Upper lobe of left lung (tissue), 6 donors: ENCODE measurements at places on chromosomes 1 and 21. TPM values are rescaled to one million over a fixed set of nuclear protein-coding genes. Genes with fewer than 3 reads are reported as not detected.

The BRINP3 gene
- 1.0 TPM for total RNA-seq

The LRRC3 gene
- 11.5 TPM for total RNA-seq

The PRAMEF12 gene
- not detected for total RNA-seq

The PLA2G5 gene
- 2.0 TPM for total RNA-seq

The PHLDA3 gene
- total RNA-seq = 75.1 TPM

The NECTIN4 gene
- total RNA-seq = 19.9 TPM

The VAMP4 gene
- 12.2 TPM for total RNA-seq

The DNTTIP2 gene
- total RNA-seq = 28.4 TPM

The CHRNB2 gene
- not detected for total RNA-seq

The DESI2 gene
- total RNA-seq = 40.4 TPM

The SELL gene
- 18.3 TPM for total RNA-seq

The OR2T29 gene
- not detected for total RNA-seq

The UBXN10 gene
- total RNA-seq = 7.1 TPM

The FCRL6 gene
- total RNA-seq = 3.5 TPM

The CA14 gene
- total RNA-seq = 1.0 TPM

The RXFP4 gene
- total RNA-seq = not detected

The HSPG2 gene
- total RNA-seq = 433 TPM

The SLC16A4 gene
- total RNA-seq = 23.0 TPM

The ALG14 gene
- total RNA-seq = 5.1 TPM

The MYCL gene
- total RNA-seq = 5.9 TPM

The SLC44A3 gene
- total RNA-seq = 22.4 TPM

The C1orf167 gene
- total RNA-seq = 8.1 TPM

The CNIH3 gene
- 0.39 TPM for total RNA-seq

The UBE2Q1 gene
- total RNA-seq = 37.1 TPM
